Common myeloid progenitor, CD34-positive (primary cell): ENCODE measurements at places on chromosomes 4 and X.

DNA sequence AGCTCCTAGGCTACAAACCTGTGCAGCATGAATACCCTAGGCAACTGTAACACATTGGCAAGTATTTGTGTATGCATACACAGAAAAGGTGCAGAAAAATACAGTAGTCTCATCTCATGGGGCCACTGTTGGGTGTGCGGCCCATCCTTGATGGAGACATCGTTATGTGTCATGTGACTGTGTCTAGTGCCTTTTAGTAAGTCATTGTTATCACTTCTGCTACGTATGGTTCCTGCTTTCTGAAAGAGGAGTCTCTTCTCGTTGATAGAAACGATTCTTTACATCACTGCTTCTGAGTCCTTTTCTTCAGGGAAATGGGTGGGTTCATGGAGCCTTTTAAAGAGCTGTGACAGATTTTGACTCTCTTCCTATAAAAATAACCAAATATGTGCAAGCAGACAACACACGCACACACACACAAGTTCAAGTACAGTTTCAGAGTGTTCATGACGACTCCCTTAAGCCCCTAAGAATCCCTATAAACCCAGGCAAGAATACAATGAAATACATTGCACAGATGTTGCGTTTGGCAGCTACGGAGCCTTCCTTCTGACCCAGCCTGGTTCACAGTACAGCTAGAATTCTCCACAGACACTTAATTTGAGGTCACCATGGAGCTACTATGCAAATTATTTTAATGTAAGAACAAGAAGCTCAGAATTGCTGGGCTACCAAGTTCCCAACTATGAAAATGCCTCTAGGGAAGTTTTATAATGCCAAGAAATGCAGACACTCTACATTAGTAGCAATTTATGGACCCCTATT, 10.2 kb upstream of the STK32B start:
- no peaks in the 10 kb centered on the region for H3K27me3 ChIP-seq
- peaks cover 65% of the 10 kb centered on the region for H3K4me1 ChIP-seq
- H3K36me3 ChIP-seq, result no peaks in the 10 kb centered on the region
- no peak for DNase-seq

- no peaks in the 10 kb centered on the region for H3K27me3 ChIP-seq
- H3K4me3 ChIP-seq, result no peak overlapping the region
- H3K36me3 ChIP-seq, result no peaks in the 10 kb centered on the region
- DNase-seq, result no peak
- H3K27ac ChIP-seq, result no peak overlapping the region
- no peaks in the 10 kb centered on the region for H3K4me1 ChIP-seq
These were observed 184.6 kb upstream of the BCOR start for GRCh38 chrX:40282348-40282747.

- no peak overlapping the region for H3K27ac ChIP-seq
- no peaks in the 10 kb centered on the region for H3K4me1 ChIP-seq
- no peak overlapping the region for H3K4me3 ChIP-seq
- DNase-seq, result no peak
- no peaks in the 10 kb centered on the region for H3K36me3 ChIP-seq
These were observed 156.1 kb downstream of the FRAS1 start for GRCh38 chr4:78213218-78213617.

DNA sequence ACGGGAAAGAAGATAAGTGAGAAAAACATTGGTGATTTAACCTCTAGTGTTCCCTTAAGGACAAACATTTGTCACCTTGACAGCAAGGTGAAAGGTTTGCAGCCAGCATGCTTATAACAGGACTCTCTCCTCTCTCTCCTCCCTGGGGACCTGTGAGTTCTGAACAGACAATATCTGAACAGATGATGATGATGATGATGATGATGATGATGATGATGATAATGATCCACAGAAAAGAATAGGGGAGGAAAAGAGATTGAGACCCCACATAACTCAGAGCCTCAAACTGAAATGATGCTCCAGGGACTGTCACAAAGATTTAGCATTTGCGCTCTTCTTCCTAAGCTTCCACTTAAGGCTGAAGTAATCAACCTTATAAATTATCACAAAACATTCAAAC, 103.9 kb downstream of the SLC10A7 start:
- no peaks in the 10 kb centered on the region for H3K4me1 ChIP-seq
- H3K27ac ChIP-seq, result no peak overlapping the region

DNA sequence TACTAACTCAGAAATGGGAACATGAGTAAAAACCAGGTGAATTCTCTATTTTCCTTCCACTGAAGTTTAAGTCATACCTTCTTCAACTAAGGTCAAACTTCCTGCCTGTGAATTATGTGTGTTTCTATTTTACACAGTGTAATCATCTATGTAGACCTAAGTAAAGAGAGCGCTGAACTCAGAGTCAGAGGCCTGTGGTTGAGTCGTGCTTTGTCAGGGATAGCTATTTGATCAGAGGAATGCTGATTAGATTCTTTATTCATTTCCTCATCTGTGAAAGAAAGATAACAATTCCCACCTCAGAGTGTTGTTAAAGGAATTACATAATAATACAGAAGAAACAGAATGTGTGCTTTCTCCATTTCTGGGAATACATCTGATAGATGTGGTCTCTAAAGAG, 654.1 kb downstream of the STIM2 start:
- no peaks in the 10 kb centered on the region for H3K36me3 ChIP-seq
- no peak for DNase-seq
- no peak overlapping the region for H3K27ac ChIP-seq
- H3K27me3 ChIP-seq, result no peaks in the 10 kb centered on the region

DNA sequence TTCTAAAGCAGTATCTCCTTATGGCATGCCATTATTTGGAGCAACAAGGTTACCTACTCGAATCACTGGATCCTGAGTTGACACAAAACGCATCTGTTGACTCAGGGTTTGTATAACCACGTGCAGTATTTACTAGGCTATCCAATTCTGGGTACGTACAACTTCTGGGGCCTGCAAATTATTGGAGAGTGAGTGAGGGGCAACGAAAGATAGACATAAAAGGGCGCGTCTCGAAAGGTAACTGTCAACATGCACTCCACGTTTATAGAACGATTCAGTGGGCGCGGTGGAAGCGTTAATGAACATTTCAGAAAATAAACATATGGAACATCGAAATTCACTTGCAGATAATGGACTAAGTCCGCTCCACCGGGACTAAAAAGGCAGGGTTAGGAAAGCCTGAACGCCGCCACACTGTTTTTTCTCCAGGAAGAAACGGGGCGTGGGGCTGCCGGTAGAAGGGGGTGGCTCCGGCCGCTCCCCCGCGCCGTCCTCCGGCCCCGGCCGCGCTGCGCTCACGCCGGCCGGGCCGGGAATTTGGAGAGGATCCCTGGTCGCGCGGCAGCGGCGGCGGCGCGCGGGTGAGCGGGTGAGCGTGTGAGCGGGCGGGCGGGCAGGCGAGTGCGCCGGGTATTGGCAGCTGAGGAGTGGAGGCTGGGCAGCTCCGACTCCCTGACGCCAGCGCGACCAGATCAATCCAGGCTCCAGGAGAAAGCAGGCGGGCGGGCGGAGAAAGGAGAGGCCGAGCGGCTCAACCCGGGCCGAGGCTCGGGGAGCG, at the start of gene SMAD1:
Gene SMAD1, plus strand, starts transcription at position 690 of the 778 bp plus-strand sequence. CDS start 32,761 bp downstream, outside the sequence.
- H3K4me1 ChIP-seq, result peaks cover 26% of the 10 kb centered on the region
- DNase-seq, result peak; percentile 87
- peak within 1 kb of the TSS; percentile 78 for H3K4me3 ChIP-seq
- no peaks in the 10 kb centered on the region for H3K27me3 ChIP-seq

- no peak for DNase-seq
- no peak overlapping the region for H3K4me3 ChIP-seq
- peaks cover 7% of the 10 kb centered on the region for H3K27me3 ChIP-seq
These were observed 143.0 kb downstream of the MAGEB17 start for GRCh38 chrX:16310326-16310725.

DNA sequence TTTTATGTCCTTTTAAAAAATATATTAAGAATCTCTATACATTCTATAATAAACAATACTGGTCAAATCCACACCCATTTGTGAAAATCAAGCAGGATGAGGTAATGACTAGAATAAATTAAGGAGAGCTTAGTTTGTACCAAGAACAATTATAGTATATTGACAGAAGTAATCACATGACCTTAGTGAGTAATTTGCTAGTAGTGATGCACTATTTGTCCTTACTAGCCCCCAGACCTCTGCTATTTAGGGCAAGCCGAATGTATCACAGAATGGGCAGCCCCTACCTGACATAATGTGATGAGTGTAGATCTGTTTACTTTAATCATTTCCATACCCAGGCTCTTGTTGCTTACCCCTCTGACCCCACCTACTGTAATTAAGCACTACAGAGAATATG, 15.8 kb downstream of the ATP1B4 start:
- no peak overlapping the region for H3K4me3 ChIP-seq
- no peaks in the 10 kb centered on the region for H3K27me3 ChIP-seq
- H3K4me1 ChIP-seq, result no peaks in the 10 kb centered on the region
- no peaks in the 10 kb centered on the region for H3K36me3 ChIP-seq

DNA sequence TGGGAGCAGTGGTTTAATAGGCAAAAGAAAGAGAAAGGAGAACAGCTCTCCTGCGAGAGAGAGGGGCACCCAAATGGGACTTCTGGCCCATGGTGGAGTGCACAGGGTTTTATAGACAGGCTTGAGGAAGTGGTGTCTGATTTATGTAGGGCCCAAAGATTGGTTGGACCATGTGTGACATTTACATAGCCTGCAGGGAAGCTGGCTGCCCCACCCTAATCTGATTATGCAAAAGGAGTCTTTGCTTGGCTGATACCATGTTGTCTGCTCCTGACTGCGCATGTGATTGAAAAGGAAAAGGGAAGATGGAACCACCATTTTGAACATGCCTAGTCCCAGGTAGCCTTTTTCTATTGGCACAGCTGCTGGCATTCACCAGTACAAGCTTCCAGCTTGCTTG, 100.0 kb upstream of the DIPK2B start:
- no peak overlapping the region for H3K4me3 ChIP-seq
- DNase-seq, result no peak
- no peaks in the 10 kb centered on the region for H3K4me1 ChIP-seq
- no peaks in the 10 kb centered on the region for H3K36me3 ChIP-seq
- no peaks in the 10 kb centered on the region for H3K27me3 ChIP-seq

DNA sequence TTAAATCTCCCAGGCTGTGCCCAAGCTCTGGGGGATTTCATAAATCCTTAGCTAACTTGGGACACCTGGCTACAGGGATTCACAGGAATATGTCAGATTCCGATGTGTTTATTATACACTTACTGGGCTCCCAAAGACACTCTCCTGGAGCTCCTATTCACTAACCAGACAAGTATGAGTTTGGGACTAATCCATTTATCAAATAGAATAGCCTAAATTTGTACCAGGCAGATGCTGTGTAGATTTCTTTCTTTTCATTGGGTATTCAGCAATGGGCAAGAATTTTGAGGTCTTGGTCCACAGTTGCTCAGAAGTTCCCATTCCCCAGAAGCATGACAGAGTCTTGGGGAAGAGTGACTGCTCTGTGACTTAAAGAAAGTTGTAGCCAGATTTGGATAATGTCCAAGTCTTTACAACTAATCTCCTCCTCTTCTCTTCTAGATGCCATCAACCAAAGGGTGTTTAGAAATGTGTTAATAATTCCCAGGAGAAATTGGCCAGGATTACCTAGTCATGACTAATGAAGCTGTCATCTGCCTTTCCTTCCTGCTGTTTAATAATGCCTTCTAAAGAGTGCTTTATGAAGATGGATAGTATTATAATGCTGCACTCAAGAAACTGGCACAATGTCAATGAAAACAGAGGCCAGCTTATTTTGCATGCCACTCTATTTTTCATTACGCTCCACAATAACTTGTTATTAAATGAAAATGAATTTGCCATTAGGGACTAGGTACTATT, 120.9 kb downstream of the CHIC2 start:
- no peak for DNase-seq
- no peak overlapping the region for H3K27ac ChIP-seq
- H3K4me1 ChIP-seq, result no peaks in the 10 kb centered on the region
- H3K36me3 ChIP-seq, result no peaks in the 10 kb centered on the region

- DNase-seq, result no peak
- peaks cover 99% of the 10 kb centered on the region for H3K27me3 ChIP-seq
- H3K36me3 ChIP-seq, result no peaks in the 10 kb centered on the region
- no peak overlapping the region for H3K4me3 ChIP-seq
- peaks cover 11% of the 10 kb centered on the region for H3K4me1 ChIP-seq
- H3K27ac ChIP-seq, result no peak overlapping the region
These were observed 11.3 kb downstream of the HMX1 start for GRCh38 chr4:8860096-8860891.

DNA sequence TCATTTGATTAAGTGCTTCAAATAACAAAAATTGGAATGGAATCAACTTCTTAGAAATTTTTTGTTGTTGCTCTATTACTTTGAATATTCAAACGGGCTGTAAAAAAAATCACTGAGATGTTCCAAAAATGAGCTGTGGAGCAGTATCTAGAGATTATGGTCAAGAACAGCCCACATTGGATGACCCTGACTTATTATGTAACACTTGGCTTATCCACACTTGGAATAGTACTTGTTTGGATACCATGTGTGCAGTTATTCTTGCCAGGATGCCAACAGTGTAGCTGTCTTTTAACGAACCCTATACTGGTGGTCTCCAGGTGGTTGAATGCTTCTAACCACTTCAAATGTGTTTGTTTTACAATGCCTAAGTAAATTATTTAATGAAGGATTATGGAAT, 64.9 kb upstream of the CAMK2D start:
- peaks cover 21% of the 10 kb centered on the region for H3K4me1 ChIP-seq
- no peaks in the 10 kb centered on the region for H3K27me3 ChIP-seq
- H3K27ac ChIP-seq, result no peak overlapping the region
- no peak for DNase-seq
- H3K4me3 ChIP-seq, result no peak overlapping the region

- H3K36me3 ChIP-seq, result no peaks in the 10 kb centered on the region
- H3K4me3 ChIP-seq, result no peak overlapping the region
- no peak for DNase-seq
- H3K27me3 ChIP-seq, result no peaks in the 10 kb centered on the region
- H3K27ac ChIP-seq, result no peak overlapping the region
- no peaks in the 10 kb centered on the region for H3K4me1 ChIP-seq
These were observed 747.7 kb downstream of the CENPC start for GRCh38 chr4:66797608-66798007.

DNA sequence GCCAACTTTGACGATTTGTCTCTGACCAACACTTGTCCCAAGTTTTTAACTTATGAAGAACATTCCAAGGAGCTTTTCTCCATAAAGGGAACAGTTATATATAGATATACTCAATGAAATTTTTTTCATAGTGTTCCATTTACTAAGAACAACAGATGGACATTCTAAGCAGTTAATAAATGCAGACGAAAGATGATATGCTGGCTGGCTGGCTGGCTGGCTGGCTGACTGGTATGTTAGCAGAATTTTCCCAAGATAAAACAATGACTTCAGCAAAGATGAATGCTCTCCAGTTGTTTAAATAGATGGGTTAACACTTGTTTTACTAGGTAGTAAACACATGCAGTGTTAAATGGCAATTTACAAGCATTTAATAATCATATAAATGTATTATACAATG, 62.2 kb downstream of the SPANXN3 start:
- H3K27ac ChIP-seq, result no peak overlapping the region
- H3K27me3 ChIP-seq, result no peaks in the 10 kb centered on the region
- H3K4me1 ChIP-seq, result no peaks in the 10 kb centered on the region

GRCh38 chr4:81685104-81685503, 213.4 kb upstream of the RASGEF1B start:
- H3K4me3 ChIP-seq, result no peak overlapping the region
- no peaks in the 10 kb centered on the region for H3K27me3 ChIP-seq
- DNase-seq, result no peak
- H3K27ac ChIP-seq, result no peak overlapping the region
- H3K4me1 ChIP-seq, result no peaks in the 10 kb centered on the region
